ENCODE measurements at places on chromosomes 6 and 20.

- DNase-seq, result no peak
These were observed 82.6 kb upstream of the PREP start for GRCh38 chr6:105485456-105485855.

DNA sequence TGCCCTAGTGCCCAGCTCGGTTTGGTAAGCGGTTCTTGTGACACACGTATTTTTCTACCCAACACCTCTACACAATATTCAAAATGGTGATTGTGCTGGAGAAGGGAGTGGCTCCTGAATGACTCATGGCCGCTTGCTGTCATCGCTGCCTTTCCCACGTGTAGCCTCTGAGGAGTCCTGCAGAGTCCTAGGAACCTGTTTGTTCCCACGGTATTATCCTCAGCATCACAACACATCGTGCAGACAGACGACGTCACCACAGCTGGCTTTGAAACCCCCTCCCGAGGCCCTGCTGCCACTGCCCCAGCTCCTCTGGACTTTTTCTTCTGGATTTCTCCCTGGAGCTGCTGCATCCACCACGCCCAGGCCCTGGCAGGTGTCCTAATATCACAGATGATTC is 353.5 kb downstream of the SMOC2 start:
- DNase-seq, result no peak

GRCh38 chr20:18727032-18727508 is 86.5 kb upstream of the SCP2D1 start:
- DNase-seq, result no peak

DNA sequence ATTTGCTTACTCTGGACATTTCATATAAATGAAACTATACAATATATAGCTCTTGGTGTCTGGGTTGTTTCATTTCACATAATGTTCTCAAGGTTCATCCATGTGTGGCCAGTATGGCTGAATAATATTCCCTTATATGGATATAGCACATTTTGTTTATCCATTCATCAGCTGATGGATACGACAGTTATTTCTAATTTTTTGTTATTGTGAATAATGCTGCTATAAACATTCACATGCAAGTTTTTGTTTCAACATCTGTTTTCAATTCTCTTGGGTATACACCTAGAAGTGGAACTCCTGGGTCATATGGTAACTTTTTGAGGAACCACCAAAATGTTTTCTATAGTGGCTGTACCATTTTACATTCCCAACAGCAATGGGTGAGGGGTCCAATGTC is 101.1 kb downstream of the CDK19 start:
- no peak for DNase-seq

DNA sequence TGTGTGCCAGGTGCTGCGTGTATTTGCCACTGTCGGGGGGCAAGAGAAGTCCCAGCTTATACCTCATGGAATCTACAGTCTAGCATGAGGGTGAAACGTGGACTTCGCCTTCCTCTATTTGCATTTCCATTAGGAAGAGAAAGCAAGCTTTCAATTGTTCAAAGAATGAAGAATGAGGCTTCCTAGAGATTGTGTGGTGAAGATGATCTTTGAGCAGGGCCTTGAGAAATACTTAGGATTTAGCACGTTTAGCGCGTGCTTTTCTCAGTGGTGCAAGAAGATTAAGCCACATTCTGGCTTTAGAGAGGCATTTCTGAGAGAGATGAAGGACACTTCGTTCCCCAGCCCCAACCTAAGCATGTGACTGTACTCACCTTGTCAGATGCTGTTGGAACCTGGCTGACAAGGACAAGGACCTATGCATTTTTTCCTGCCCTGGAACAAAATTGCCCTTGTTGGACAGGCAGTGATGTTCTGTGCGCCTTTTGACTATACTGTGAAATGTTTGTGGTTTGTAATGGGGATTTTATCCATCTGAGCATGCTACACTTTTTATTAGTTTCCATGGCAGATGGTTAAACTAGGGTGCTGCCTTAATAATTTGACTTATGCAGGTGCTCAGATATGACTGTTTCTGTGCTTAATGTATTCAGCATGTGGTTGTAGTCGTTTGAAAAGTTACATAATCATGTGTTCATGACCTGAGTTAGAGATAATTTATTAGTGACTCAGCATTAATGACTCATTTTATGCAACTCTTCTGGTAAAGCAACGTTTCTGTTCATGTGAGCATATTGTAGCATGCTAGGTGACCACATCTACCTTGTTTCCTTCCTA is 10.7 kb downstream of the TULP4 start:
- peak; percentile 74 for DNase-seq

DNA sequence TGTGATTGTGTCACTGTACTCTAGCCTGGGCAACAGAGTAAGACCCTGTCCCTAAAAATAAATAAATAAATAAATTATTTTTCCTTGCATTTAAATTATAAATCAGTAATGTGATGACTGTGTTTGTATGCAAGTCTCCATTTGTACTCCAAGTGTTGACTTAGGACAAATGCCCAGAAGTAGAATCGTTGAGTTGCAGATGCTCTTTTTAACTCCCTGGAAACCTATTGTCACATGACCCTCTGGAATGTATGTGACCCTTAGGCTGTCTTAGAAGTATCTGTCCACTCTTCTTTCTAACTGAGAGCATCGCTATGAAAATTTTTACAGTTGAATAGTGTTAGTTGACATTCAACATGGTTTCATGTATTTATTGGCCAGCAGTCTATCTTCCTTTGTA is 18.8 kb downstream of the OR2A4 start:
- no peak for DNase-seq

GRCh38 chr6:77548190-77548589 is 84.9 kb upstream of the HTR1B start:
- DNase-seq, result no peak

DNA sequence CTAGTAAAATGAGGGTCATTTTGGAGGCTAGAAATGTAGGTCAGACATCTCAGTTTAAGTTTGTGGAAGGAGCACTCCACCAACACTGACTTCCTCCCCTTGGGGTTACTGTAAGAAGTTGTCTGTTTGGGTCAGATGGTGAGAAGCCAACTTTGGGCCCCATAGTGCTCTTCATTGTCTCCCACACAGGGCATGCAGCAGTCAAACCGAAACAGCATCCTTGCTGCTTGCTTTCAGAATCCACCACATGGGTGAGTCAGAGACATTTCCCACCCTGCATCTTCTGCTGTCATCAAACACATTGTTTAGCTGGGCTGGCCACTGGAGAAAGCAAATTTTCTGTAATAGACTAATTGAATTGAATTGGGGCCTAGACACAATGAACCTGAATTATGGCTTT is 16.8 kb downstream of the IL17F start:
- DNase-seq, result no peak

DNA sequence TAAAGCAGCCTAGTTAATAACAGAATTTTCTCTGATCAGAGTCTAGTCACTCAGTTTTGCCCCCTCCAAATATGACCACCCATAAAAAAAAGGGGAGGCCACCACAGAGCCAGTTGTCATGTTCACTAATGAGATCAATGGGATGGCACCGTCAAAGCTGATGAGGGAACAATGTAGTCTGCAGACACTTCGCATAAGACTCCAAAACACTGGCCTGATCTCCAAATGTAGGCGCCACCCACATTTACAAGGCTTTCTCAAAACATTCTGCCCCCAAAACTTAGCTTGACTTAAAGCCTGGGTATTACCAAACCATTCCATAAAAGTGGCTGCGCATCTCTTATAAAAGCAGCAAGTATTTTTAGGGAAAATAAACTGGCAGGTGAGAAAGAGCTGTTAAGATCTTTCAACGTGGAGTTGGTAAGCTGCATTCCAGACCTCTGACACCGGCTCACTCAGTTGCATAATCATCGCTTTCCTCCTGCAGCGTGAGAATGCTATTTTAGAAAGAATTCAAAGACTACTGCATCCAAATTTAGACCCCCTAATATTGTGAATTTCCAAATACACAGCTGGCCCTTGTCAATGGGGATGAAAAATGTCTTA is 59.3 kb downstream of the TBC1D7 start:
- peak; percentile 83 for DNase-seq

- no peak for DNase-seq
These were observed 19.1 kb upstream of the TSHZ2 start for GRCh38 chr20:52953020-52953419.

DNA sequence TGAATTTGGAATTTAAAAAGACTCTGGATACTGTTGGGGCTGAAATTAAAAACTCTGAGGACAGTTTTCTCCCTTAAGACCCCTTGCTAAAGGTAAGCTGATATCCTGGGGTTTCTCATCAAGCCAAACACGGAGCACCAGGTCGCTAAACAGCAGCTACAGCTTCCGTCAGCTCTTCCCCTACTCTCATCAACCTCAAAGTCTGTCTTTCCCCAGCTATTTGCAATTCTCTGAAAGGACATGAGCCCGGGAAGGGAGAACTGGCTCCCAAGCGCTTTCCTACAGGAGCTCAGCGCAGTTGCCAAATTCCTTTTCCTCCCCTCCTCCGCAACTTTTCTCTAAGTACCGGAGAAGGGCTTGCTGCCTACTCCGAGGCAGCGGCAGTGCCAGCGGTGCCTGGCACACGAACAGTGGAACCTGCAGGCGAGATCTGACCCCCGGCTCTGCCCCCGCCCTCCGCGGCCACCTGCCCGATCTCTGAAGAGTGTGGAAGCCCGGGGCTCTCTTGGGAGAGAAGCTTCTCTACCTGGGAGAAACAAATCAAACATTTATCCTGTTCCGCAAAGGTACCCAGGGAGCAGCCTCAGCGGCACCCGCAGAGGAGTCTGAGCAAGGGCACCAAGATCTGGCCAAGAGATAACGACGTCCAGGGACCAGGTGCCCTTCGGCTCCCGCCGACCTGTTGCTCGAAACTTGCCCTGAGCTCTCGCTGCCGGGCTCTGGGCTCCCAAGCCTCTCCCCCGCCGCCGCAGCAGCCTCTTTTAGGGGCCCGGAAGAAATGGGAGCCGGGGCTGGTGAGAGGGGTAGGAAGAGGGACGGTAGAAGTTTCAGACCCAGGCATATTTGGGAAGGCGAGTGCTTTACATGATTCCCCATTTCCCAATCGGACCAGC is 2.2 kb downstream of the CBLN4 start:
- DNase-seq, result no peak
